Spleen (tissue), 13 donors: ENCODE measurements at places on chromosomes 2 and 18. TPM values are rescaled to one million over a fixed set of nuclear protein-coding genes. Genes with fewer than 3 reads are reported as not detected.

GRCh38 chr2:127448526-127448925 lies 30.3 kb downstream of the PROC start:
- no peaks in the 10 kb centered on the region for H3K36me3 ChIP-seq
- H3K4me1 ChIP-seq = no peaks in the 10 kb centered on the region
- H3K27me3 ChIP-seq = no peaks in the 10 kb centered on the region
- H3K27ac ChIP-seq = no peak overlapping the region
- H3K4me3 ChIP-seq = no peak overlapping the region
- no peak for DNase-seq

The CCDC150 gene
- polyA plus RNA-seq = 0.54 TPM

DNA sequence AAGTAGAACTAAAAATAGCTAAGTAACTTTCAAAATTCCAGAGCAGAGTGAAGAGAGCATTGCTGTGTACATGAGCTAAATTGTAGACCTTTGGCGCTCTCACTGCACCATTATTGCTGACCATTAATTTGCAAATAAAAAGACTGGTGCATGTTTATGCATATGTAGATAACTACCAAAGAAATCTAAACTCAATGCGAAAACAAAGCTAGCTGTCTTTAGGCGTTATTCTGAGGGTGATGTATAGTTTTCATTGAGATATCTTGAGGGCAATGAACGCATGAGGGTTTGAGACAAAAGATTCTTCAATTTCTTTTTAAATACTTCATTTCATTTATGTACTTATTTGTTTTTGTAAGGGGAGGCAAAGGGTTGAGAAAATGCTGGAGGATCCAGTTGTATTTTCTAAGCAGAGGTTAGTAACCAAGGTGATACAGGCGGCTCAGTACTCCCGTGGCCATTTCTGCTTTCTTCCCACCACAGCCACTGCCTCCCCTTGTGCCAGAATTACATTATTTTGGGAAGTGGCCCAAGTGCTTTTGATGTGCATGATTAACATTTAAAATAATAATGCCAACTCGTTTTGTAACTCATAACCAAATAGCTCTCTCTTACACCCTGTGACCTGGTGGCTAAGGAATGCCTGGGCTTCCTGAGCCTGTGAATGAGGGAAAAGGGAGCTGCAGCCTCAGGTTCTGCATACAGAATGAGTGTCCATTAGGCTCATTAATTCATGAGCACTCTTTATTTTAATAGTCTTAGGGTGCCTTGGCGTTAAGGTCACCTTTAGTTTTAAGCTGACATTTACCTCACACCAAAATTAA lies 797.8 kb upstream of the GYPC start:
- DNase-seq = no peak
- no peak overlapping the region for H3K4me3 ChIP-seq
- no peak overlapping the region for H3K27ac ChIP-seq
- no peaks in the 10 kb centered on the region for H3K4me1 ChIP-seq
- H3K36me3 ChIP-seq = no peaks in the 10 kb centered on the region
- no peaks in the 10 kb centered on the region for H3K27me3 ChIP-seq

GRCh38 chr2:233680361-233681045 lies 1.2 kb upstream of the UGT1A7 start:
- H3K4me1 ChIP-seq = no peaks in the 10 kb centered on the region
- H3K36me3 ChIP-seq = no peaks in the 10 kb centered on the region
- no peak overlapping the region for H3K4me3 ChIP-seq

DNA sequence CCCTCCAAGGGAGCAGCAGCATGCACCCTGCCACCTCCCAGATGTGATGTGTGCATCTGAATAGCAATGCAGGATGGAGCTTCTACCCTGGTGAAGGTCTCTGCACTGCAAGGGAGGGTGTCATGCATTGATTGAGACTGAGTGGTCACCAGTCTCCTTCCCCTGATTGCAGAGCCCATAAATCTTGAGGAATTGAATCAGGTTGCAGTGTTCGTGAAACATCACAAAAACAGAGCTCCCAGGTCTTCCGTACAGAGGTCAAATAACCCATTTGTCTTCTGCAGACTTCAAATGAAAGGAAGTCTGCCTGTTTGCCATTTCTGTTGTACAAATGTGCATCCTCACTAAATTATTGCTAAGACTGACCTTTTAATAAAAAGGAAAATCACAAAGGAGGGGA lies 136.8 kb downstream of the WDSUB1 start:
- H3K4me1 ChIP-seq = peaks cover 12% of the 10 kb centered on the region
- H3K4me3 ChIP-seq = no peak overlapping the region
- no peak for DNase-seq

The TTC39C gene
- 16.6 TPM for polyA plus RNA-seq

GRCh38 chr18:66872277-66872676 lies 268.4 kb upstream of the CDH19 start:
- no peaks in the 10 kb centered on the region for H3K4me1 ChIP-seq
- DNase-seq = no peak
- no peaks in the 10 kb centered on the region for H3K27me3 ChIP-seq
- H3K27ac ChIP-seq = no peak overlapping the region
- H3K36me3 ChIP-seq = no peaks in the 10 kb centered on the region
- H3K4me3 ChIP-seq = no peak overlapping the region

The IL1F10 gene
- not detected for polyA plus RNA-seq

The HOXD8 gene
- 6.0 TPM for polyA plus RNA-seq
